ENCODE measurements at places on chromosomes 5 and 9.

DNA sequence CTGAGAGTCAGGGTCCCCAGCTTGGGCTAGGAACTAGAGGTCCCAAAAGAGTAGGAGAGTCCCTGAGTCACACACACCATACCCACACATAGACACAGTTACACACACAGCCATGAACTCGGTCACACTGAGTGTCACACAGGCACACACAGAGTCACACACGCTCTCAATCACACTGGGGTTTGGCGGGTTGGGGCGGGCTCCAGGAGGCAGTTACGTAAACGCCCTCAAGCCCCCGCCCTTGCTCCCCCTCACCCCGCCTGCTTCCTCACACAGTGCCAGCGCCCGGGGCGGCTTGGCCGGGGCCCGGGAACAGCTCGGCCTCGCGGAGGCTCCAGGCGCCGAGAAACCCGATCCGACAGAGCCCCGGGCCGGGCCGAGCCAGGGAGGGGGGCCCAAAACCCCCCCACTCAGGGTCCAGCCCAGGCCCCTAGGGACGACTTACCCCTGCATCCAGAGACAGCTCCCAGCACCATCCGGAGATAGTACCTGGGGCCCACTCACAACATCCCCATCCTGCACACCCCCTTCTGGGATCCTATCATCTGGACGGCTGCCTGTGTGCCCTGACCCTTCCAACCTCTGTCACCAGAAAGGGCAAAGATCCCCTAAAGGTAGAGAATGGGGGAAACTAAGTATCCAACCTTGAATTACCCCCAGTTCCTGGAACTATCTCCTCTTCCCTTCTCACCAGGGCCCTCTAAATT is 3.5 kb upstream of the CNTFR start:
- DNase-seq, result no peak

GRCh38 chr5:179451114-179451827 is 99.1 kb upstream of the RUFY1 start:
- DNase-seq, result no peak

- peak; percentile 60 for DNase-seq
These were observed 68.4 kb downstream of the COL27A1 start for GRCh38 chr9:114223564-114224246.

- DNase-seq, result no peak
These were observed 740.1 kb upstream of the FAM174A start for GRCh38 chr5:99795031-99795430.

DNA sequence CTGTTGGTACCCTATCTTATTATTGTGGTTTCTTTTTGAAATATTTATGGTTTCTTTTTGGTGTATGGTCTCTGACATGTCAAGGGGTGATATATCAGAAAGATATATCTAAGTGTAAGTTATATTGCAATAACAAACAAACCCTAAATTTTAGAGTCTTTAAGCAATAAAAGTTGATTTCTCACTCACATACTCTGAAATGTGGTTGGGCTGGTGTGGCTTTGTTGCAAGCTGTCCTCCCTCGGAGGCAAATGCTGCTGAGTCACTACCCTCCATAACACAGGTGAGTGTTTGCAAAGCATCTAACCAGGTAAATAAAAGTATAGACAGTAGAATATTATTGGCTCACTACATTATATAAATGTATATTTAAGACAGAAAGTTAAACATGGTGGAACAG is 253.2 kb downstream of the CDH18 start:
- no peak for DNase-seq

GRCh38 chr9:127201071-127201541 is 63.5 kb upstream of the GARNL3 start:
- no peak for DNase-seq

DNA sequence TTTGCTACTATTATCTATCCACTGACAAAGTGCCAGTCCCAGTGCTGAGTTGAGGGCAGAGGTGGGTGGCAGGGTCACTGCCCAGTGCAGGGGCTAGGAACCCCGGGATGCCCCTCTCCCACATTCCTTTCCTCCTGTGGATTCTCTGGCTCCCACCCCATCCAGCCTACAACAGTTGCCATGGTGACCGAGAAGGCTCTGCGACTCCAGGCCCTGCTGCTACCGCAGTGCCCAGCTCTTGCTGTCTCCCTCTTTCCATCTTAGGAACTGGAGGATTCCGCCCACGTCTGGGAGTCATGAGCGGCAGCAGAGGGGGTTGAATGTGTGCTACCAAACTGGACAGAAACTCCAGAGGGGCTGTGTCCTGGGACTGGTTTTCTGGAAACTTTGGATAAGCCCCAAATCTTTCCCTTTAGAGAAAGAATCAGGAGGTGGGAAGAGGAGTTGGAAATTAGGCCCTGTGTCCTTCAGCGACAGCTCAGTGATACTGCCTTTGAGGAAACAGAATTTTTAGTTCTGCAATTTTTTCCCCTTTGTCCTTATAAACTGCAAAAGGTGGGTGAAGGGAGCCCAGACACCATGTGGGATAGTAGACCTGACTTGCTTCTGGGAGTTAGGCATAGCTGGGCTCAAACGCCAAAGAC is 20.7 kb upstream of the C5orf47 start:
- no peak for DNase-seq

DNA sequence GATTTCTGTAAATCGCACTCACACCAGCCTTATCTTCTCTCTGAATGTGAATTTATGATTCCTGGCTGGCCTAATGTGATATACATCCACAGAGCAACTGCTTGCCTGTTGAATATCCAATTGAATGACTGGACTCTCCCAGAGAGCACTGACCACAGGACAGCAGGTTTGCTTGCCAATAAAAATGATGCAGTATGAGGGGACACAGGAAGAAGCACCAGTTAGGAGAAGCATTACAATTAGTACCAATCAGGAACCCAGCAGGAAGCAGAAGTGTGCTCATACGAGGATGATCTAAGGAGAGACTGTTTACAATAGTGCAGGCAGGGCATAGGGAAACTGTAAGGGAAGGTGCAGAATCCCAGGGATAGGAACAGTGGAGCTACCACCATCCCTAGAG is 127.2 kb upstream of the ZNF366 start:
- DNase-seq, result no peak

DNA sequence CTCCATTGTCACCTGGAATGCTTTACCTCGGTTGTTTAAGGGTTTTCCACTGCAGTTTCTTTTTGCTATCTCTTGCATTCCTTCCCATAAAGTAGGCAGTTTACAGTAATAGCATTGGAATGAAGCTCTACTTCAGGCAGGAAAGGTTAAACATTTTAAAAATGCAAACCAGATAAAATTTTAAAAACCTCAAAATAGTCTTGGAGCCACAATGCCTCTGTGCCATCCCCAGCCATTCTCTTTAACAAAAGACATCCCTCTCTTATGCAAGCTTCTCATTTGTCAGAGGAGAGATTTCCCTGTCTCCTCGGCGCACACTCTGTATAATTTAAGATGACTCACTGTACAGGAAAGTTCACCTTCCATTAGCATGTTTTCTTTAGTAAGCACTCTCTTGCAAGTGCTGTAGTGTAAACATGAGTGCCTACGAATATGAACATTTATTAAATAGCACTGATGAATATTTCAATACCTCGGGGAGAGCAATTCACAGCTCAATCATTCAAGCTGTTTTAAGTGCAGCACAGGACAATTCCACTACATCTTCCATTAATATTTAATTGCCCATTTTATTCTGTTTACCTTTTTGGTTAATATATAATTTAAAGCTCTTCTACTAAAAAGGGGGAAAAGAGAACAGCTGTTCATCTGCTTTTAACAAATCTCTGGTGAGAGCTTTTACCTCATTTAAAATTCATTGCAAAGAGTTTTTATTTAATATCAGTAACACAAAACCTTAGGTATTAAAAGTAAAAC is 343.6 kb downstream of the SPATA31D1 start:
- DNase-seq, result peak; percentile 57

DNA sequence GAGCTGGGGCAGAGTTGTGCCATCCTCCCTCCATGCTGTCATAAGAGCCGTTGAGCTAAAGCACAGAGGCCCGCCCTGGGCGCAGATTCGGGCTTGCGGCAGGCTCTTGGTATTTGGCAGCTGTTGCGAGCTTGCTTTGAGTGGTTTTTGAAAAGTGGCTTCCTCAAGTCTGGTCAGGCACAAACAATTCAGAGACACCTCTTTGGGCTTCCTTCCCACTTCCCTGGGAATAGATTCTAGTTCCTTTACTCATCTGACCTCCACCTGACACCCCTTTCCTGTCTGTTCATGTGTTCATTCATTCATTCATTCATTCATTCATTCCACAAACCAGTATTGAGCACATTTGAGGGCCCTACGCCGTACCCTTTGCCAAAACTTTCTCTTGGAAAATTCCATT is 27.4 kb downstream of the NCS1 start:
- no peak for DNase-seq

Data from urothelium cell line (cell line).